EL (cell line): ENCODE measurements at places on chromosomes 13 and 19.

GRCh38 chr19:20969898-20970297 lies 46.8 kb downstream of the ZNF85 start:
- DNase-seq: no peak

DNA sequence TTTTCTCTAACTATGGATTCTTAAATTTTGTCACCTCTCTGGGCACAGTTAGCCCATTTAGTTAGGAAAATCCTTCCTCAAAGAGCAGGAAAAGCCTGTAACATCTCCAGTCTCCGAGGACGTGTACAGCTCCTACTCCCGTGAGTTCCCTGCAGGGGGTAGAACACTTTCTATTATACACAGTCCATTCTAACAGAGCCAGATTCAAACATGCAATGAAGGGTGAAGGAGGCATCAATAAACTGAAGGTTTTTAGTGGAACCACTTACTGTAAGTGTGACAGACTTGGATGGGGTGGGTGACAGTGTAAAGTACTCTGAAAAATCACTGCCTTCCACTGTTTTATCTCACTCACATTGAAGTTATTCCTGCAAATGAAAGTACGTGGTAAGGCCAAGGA lies 204.7 kb upstream of the DACH1 start:
- DNase-seq: no peak

DNA sequence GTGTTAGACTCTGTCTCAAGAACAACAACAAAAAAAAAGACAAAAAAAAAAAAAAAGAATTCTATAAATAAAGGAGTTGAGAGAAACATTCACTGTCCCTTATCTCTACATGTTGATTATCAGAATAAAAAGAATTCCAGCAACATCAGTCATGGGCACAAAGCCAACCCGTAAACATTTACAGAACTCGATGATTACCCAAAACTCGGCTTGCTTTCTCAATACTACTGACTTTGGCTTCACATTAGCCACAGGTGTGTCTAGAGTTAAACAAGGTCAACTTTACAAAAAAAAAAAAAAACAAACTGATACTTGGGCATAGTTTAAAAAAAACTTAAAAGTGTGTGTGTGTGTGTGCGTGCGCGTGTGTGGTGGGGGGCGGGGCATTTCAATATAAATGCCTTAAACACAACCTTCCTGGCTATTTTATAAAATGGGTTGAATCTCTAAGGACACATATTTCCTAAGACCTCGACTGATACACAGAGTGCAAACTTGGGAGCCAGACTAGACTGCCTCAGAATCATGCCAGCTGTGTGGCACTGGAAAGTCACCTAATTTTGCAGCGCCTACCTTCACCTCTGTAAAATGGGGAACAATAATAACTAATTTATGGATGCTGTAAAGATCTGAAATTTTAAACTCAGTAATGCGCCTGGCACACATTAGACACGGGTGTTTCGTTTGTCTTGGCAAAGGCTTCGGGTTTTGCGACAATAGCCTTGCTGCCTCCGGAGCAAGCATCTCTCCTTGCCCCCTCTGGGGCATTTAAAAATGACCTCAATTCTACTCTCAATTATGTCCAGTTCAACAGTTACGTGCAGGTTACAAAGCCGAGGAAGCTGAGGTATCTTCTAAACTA lies 922 bp downstream of the EBPL start:
- peak; percentile 64 for DNase-seq

- DNase-seq: no peak
These were observed 82.5 kb downstream of the TSHZ3 start for GRCh38 chr19:31266731-31267130.

DNA sequence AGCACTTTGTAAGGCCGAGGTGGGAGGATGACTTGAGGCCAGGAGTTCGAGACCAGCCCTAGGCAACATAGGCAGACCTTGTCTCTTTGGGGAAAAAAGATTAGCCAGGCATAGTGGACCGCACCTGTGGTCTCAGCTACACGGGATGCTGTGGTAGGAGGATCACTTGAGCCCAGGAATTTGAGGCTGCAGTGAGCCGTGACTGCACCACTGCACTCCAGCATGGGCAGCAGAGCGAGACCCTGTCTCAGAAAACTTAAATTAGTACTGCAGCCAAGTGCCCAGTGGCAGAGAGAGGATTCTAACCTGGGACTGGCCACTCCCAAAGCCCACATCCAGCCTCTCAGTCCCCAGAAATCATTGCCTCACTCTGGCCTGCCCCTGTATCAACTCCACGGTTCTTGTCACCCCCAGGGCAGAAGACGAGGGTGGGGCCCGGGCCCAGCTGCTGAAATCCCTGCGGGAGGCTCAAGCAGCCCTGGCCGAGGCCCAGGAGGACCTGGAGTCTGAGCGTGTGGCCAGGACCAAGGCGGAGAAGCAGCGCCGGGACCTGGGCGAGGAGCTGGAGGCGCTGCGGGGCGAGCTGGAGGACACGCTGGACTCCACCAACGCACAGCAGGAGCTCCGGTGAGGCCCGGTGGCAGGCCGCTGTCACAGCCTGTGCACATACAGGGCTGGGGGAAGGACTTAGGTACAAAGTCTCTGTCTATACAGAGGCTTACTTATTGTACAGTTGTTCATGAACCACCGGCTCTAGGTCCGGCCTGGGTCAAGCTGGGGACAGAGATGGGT lies 53.4 kb downstream of the KCNC3 start:
- no peak for DNase-seq

- peak; percentile 78 for DNase-seq
These were observed 1.4 kb downstream of the UHRF1 start for GRCh38 chr19:4910594-4911281.

- DNase-seq: peak; percentile 90
These were observed 1.9 kb downstream of the RRAS start for GRCh38 chr19:49637821-49638738.
